CD4-positive, alpha-beta T cell treated with Interleukin-17A for 4 hours (primary cell): ENCODE measurements at places on chromosomes 1 and 21.

DNA sequence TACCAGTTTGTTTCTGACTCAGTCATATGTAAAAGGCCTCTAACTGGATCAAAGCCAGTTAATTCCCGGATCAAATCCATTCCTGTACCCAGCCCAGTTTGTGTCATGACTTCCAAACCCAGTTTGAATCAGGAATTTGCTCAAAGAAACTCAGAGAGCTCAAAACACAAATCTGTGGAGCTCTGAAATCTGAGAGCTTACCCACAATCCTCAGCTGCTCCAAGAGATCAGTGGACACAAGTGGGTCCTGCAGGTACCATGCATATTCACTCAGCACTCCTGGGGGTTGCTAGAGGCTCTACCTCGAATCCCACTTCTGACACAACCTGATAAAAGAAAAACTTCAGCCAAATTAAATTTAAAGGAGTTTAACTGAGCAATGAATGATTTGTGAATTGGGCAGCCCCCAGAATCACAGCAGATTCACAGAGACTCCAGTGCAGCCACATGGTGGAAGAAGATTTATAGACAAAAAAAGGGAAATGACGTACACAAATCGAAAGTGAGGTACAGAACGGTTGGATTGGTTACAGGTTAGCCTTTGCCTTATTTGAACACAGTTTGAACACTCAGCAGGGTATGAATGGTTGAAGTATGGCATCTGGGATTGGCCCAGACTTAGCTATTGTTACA, 11.9 kb upstream of the MRPL55 start:
- no peak for DNase-seq

- no peak for DNase-seq
Observed at GRCh38 chr1:51326839-51327238, 3.5 kb downstream of the TTC39A start.

GRCh38 chr1:219805191-219805590, 123.2 kb downstream of the SLC30A10 start:
- DNase-seq: no peak

- DNase-seq: no peak
Observed at GRCh38 chr1:247089616-247090375, 11.2 kb upstream of the ZNF670 start.

DNA sequence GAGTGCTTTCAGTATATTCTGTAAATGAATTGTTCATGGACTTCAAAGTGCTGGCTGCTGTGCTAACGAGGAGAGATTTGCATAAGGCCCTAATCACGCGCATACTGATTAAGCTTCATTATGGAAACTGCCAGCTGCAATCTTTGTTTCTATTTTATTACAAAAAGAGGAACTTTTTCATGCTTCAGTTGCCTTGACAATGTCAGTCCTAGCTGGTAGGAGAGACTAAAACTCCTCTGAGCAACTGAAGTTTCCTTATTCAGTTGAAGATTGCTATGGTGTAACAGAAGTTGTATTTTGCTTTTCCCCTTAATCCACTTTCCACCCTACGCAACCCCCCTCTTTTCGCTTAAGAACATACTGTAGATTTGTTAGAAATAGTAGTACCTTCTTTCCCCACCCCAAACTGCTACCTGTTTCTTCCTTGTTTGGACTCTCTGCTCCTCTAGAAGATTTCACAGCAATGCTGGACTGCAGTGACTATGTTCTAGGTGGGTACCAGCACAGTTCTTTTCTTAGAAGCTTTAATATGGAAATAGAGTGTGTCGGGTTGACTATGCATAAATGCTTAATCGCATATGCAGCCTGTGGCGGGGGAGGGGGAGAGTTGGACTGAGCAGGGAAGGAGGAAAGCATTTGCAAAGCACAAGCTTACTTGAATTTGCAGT, 108.3 kb downstream of the POU2F1 start:
- no peak for DNase-seq

DNA sequence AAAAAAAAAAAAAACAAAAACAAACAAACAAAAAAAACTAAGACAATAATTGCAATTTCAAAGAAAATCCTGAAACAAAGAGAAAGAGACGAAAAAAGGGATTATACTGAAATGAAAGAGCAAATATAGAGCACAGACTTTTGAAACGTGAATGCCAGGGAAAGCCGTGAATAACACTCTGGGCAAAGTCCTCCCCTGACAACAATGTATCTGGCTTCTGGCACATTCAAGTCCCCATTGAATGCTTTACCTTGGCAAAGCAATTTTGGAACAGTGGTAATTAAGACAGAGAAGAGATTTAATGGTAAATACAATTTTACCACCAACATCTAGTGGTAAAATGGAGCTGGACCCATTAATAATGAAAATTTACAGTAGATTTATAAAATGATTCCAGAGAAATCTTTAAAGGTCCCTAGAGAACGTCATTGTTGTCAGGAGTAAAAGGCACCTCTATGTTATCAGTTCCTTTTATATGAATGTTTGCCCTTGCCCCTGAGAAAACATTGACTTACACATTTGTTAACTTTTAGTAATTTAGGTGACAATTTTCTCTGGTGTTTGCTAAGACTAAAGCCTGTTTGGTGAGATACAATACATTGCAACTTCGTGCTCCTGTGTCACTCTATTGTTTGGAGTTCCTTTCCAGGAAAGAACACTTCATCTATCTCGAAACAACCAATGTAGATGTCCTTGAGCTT, 89.7 kb downstream of the GREM2 start:
- DNase-seq: no peak

DNA sequence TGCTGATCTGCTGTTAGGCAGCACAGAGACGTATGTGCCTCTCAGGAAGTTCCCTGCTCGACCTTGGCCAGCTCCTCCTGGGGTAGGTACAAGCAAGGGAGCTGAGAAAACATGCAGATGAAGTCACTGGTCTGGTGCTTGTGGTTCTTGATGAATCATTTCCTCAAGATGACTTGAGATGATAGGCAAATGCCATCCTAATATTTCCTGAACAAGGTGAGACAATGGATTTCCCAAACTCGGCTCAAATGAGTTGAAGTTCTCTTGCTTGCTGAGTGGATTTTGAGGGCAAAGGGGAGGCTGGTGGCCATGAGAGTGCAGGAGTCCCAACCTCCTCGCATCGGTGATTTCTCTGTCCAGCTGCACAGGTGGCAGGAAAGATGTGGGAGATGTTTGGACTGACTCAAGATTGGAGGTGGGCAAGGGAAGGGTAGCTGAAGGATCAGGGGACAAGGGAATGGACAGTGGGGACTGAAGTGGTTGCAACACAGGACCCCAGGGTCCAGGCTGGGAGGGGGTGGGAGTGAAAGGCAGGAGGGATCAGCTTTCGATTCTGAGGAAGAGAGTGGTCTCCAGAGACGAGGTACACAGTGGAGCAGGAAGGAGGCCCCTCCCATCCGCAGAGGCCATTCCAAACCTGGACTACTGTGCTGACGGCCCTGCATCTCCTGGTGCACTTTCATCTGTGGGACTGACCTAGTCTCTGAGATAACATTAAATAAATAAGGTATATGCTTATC, 63.9 kb downstream of the CAPN2 start:
- DNase-seq: peak; percentile 64

- DNase-seq: peak; percentile 28
Observed at GRCh38 chr1:46489638-46490405, at the start of gene DMBX1. TSS of gene DMBX1 (plus strand) at chr1:46489836. CDS start at chr1:46507011, 17,175 bp downstream.

- DNase-seq: no peak
Observed at GRCh38 chr1:70896224-70896623, 151.4 kb downstream of the PTGER3 start.

GRCh38 chr1:227949341-227949921, 1.7 kb upstream of the WNT9A start:
- DNase-seq: no peak

DNA sequence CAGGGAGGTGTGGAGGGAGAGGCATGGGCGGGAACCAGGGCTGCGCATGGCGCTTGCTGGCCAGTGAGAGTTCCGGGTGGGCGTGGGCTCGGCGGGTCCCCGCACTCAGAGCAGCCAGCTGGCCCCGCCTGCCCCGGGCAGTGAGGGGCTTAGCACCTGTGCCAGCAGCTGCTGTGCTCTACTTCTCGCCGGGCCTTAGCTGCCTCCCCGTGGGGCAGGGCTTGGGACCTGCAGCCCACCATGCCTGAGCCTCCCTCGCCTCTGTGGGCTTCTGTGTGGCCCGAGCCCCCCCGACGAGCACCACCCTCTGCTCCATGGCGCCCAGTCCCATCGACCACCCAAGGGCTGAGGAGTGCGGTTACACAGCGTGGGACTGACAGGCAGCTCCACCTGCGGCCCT, 38.6 kb upstream of the WARS2 start:
- DNase-seq: no peak

DNA sequence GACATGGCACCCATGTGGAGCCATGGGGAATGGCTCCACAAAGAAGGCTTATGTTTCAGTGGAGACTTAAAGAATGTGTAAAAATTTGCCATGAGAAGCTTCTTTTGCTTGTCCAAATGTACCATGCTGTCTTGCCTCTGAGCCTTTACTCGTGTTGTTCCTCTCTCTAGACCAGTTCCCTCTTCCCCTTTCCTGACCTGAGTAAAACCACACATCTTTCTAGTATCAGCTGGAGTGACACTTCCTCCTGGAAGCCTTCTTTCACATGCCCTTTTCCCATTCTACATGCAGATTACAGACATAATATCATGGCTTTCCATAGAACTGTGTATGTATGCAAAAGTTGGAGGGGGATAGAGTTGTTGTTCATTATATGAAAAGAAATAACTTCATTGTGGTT, 13.6 kb upstream of the GPX7 start:
- no peak for DNase-seq

DNA sequence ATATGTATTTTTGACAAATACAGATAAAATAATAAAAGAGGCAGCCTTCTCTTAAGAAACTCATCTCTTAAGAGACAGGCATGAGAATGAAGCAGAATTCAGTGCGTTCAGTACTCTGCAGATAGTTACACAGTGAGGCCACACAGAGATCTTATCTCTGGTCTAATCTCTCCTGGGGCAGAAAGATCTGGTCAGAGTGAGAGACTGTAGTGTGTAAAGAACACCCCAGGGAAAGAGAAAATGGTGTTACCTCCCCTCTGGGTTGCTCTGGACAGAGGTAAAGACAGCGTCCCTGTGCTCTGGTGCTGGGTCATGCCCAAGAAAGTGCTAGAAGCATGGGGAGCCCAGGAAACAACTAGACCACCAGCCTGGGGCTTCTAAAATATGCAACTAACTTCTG, 216.3 kb downstream of the SIPA1L2 start:
- no peak for DNase-seq

- DNase-seq: peak; percentile 54
Observed at GRCh38 chr1:43763497-43763973, 56.2 kb downstream of the ST3GAL3 start.

- DNase-seq: no peak
Observed at GRCh38 chr1:231162970-231163829, 1.3 kb downstream of the TRIM67 start.

DNA sequence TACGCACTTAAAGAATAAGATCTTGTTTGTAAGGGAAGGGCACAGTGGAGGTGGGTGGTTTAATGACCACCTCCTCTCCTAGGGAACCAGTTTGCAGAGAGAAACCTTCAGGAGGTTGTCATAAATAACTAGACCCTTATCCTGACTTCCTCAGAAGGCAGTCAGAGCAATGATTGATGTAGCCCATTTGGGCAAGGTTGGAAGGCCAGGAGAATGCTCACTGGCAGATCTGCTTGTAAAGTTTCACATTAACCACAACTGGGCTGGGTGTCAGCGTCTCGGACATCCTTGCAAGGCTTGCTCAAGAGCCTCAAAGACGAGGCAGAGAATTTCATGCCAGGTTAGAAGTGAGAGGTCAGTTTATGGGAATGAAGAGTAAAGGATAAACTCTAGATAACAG, 87.6 kb upstream of the TRABD2B start:
- no peak for DNase-seq

DNA sequence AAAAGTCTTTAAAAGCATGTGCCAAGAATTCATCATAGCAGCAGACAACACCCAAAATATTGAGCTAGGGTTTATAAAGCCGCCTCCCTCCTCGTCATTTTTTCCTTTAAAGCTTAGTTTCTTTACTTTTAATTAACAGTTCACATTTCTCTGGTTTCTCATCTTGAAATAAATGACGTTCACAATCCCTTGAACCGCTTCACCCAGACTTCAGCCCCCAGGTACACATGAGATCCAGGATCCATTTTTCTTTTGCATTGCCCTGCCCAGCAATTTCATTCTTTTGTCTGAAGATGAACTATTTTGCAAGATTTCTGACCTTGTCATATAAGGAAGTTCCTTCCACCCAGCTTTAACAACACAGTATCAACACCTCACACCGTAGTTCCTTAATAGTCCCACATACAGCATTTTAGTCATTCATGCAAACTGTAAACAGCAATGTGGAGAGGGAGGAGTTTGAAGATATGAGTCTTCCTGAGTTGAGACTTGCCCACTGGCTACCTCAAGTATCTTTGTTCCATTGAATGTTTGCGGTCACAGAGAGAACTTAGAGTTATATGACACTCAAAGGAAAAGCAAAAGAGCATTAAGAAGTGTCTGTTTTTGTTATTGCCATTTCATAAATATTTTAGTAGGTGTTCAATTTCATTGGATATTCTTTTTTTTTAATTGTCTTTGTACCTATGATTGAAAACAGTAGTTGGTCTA, 35.3 kb upstream of the CACYBP start:
- peak; percentile 36 for DNase-seq

GRCh38 chr1:234570329-234571120, 39.5 kb downstream of the IRF2BP2 start:
- DNase-seq: no peak

DNA sequence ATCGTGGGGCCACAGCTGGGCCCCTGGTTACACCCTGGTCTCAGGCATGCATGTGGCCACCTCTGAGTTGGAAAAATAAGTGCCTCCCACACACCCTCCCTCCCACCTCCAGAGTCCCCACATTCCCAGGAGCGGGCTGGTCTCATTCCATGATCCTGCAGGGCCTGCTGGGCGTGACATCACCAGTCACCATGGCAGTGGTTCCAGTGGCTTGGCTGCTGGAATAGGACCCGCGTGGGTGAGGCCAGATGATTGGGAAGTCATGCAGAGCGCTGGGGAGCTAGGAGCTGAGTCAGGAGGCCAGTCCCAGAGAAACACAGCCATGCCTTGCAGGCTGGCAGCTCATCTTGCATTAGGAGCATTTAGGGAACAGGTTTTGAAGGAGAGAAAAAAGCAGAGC, 125.4 kb upstream of the TMEM51 start:
- DNase-seq: no peak
